Stimulated activated CD8-positive, alpha-beta memory T cell treated with anti-CD3 and anti-CD28 coated beads, Interleukin-4, amount 100 ng/mL, for 1 hour (primary cell): ENCODE measurements at places on chromosomes 11 and 22.

DNA sequence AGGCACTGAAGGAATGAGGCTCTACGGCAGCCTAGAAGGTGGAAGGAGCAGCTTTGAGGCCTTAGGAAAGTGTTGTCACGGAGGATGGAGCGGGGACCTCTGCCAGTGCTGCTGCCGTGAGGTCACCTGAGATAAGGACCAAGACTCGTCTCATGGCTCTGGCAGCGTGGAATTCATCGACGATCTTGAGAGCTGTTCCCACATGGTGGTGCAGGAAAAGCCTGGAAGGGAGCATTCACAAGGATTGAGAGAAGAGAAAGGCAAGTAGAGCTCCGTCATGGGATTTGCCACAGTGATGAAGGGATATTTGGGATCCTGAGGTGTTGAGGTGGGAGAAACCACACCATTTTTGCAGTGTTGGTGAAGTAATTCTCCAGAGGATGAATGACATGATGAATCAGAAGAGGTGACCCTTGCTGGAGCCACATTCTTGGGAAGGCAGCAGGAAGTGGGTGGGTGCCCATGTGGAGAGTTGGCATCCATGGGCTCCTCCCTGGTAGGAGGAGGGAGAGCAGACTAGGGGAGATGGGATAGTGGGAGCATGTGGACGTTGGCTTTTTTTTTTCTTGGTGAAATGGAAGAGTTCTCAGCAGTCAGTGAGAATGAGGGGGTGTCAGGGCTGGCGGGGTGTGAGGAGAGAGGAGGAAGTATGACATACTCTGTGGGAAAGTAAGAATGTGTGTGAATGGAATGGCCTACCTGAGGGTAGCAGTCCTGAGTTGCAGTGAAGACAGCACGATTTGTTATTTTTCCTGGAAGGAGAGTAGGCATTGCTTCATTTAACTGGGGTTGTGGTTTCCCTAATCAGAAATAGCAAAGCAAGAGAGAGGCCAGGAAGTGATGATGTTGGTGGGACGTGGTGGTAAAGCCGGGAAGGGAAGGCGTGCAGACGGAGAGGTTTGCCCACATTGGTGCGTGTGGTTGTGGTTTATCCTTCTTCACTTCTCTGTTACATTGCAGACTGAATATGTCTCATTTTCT lies 11.1 kb downstream of the PPP6R3 start:
- DNase-seq: no peak

DNA sequence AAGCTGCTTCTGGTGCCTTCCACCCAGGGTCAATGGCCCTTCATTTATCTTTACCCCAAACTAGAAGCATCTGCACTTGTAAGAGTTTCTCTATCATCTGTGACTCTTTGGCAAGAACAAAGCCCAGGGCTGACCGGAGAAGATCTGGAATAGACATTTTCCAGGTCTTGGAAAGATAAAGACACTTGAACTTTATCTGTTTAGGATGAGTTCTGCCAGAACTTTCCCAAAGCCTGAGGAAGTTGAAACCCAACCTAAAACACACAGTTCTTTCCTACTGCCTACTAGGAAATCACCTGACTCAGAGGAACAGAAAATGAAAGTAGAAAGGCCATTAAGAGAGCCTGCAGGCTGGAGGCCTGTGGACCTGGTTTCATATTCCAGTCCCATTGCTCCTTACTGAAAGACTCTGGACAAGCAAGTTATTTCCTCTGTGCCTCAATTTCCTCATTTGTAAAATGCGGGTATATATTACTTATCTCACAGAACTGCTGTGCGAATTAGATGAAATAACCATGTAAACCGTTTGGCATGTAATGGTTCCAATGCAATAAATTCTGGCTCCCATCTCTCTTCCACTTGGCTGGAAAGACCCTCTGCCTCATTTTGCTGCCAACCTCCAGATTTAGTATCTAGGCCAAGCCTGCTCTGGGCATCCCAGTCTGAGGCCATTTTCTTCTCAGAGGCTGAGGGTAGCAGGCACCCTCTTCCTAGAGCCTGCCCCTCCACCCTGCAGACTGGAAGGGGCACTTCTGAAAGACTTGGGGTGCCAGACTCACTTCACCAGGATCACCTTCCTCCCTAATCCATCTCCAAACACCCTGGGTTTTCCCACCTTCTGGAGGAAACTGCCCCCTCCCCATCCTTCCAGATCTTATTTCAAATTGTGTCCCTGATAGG lies 1.2 kb downstream of the UBE2L6 start:
- no peak for DNase-seq

DNA sequence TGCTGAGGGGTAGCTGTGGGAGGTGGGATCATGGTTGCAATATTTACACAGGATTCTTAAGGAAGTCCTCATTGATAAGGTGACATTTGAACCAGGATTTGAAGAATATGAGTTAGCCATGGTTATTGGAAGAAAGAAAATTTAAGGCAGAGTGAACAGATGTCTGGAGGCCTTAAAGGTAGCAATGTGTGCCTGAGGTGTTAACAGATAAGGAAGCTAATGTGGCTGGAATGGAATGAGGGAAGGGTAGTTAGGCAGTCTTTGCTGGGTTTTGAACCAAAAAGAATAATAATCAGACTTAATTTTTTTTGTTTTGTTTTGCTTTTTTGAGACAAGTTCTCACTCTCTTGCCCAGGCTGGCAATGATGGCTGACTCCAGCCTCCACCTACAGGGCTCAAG lies 9.7 kb upstream of the DEPDC7 start:
- DNase-seq: no peak

GRCh38 chr11:79419120-79419519 lies 21.7 kb downstream of the TENM4 start:
- DNase-seq: no peak

- no peak for DNase-seq
Measured at GRCh38 chr11:3000032-3000961, 8.2 kb upstream of the NAP1L4 start.

- no peak for DNase-seq
Measured at GRCh38 chr11:19525714-19526113, 186.9 kb upstream of the NAV2 start.

- no peak for DNase-seq
Measured at GRCh38 chr11:8810540-8811301, 100.3 kb upstream of the AKIP1 start.

DNA sequence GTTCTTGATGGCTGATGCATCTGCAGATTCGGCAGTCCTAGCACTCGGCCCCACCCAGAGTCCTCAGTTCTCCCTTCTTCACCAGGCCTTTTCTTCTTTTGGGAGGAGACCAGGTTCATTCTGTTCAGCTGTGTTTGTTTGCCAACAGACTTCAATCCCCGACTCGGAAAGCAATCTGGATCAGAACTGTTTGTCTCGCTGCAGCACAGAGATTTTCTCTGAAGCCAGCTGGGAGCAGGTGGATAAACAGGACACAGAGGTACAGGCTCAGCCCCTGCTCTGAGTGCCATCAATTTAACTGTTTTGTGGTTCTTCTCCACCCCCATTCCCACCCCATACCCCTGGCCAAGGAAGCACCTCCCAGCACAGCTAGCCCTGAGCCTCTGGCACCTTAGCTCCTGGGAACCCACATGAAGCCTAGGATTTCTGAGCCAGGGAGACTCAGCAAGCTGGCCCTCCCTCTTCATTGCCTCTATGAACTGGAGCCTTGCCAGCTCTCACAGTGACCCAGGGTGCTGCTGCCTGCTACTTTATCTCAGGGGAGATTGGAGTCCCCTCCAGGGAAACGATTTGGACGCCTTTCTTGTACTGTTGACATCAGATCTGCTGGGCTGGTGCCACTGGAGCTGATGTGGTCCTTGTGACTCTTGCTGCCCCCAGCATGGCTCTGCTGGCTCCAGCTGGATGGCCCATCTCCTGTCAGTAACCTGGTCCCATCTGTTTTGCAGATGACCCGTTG lies 58.2 kb upstream of the HORMAD2 start:
- no peak for DNase-seq

- DNase-seq: no peak
Measured at GRCh38 chr22:47322854-47323253, 560.4 kb downstream of the TBC1D22A start.

GRCh38 chr22:23117891-23118646 lies 23.7 kb downstream of the RSPH14 start:
- DNase-seq: no peak

GRCh38 chr22:35950262-35950661 lies 78.4 kb downstream of the RBFOX2 start:
- DNase-seq: no peak

- no peak for DNase-seq
Measured at GRCh38 chr11:23022854-23023253, 162.6 kb upstream of the CCDC179 start.

GRCh38 chr11:44775366-44775984 lies 48.7 kb downstream of the TSPAN18 start:
- peak; percentile 31 for DNase-seq

GRCh38 chr11:119347242-119347641 lies 737 bp upstream of the MFRP start:
- DNase-seq: no peak
